MG63 (cell line): ENCODE measurements at places on chromosomes 16 and 17. TPM values are rescaled to one million over a fixed set of nuclear protein-coding genes. Genes with fewer than 3 reads are reported as not detected.

COX6A2 gene
- not detected in 2 replicates for total RNA-seq

- DNase-seq: peak; percentile 63
Observed at GRCh38 chr16:391885-392335, 5.1 kb upstream of the NME4 start.

TBC1D3G gene
- total RNA-seq: not detected in 2 replicates

DNA sequence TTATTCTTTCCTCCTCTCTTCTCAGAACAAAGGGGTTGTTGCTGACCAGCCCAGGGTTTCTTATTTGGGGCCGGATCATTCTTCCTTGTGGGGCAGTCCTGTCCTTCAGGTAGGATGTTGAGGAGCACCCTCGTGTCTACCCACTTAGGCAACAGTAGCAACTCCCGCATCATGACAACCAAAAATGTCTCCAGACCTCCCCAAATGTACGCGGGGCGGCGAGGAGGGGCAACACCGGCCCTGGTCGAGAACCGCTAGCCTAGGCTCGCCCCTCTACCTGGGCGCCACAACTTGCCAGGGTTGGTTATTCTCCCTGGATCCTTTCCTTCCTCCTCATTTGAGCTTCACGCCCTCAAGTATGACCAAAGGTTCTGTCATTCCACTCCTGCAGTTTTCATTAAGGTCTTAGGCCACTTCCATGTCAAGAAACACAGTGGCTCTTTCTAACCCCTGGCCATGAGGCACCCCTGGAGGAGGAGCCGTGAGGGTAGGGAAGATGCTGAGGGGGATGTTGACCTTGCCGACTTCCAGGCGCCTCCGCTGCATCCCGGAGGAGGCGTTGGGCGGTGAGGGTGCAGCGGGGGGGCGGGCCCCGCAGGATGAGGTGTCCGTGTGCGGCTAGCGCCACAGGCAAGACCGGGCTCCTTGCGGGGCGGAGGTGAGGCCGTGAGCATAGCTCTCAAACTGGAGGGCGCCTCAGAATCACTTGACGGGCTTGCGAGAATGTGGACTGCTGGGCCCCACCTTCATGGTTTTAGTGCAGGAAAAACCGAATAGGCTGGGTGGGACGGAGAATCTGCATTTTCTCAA, 712 bp upstream of the SPECC1 start:
- DNase-seq: peak; percentile 21

DNA sequence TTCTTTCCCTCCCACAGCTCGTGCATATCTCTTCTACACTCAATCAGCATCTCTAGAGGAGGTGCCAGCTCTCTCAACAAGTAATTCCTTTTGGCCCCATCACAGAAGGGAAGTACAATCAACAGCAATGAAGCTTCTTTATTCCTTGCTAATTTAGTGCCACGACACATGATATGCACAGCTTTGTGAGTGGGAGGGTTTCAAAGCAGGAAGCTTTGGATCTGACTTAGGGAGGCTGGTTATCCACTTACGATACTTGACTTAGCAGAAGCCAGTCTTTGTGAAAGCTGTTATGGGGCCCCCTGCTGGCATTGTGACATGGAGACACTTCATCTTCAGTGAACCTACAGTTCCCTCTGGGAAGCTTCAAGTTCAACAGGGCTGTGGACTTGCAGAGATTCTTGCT, 81.0 kb downstream of the TMEM100 start:
- peak; percentile 31 for DNase-seq
